Activated T-cell treated with anti-CD3 and anti-CD28 coated beads for 48 hours (primary cell): ENCODE measurements at places on chromosomes 7 and 10.

DNA sequence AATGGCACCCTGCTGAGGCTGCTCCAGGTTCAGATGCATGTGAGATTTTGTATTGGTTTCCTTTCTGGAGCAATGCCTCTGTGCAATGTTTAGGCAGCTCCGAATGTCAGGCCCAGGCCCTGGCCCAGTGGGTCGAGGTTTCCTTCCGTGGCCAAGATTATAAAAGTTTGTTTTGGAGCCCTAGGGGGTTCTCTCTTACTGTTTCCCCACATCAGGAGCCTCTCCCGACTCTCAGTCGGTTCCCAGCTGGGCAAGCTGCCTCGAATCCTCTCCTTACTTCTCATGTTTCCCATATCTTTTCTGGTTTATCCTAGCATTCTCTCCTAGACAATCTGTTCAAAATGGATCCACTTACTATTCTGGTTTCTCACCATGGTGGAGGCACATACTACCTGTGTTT lies 11.0 kb downstream of the TMEM140 start:
- no peak for DNase-seq

- DNase-seq = no peak
Measured at GRCh38 chr7:113414401-113415035, 296.2 kb upstream of the SMIM30 start.

GRCh38 chr7:122136639-122137245 lies 7.3 kb downstream of the AASS start:
- no peak for DNase-seq

GRCh38 chr7:159065852-159066480 lies 78.7 kb downstream of the VIPR2 start:
- DNase-seq = no peak

DNA sequence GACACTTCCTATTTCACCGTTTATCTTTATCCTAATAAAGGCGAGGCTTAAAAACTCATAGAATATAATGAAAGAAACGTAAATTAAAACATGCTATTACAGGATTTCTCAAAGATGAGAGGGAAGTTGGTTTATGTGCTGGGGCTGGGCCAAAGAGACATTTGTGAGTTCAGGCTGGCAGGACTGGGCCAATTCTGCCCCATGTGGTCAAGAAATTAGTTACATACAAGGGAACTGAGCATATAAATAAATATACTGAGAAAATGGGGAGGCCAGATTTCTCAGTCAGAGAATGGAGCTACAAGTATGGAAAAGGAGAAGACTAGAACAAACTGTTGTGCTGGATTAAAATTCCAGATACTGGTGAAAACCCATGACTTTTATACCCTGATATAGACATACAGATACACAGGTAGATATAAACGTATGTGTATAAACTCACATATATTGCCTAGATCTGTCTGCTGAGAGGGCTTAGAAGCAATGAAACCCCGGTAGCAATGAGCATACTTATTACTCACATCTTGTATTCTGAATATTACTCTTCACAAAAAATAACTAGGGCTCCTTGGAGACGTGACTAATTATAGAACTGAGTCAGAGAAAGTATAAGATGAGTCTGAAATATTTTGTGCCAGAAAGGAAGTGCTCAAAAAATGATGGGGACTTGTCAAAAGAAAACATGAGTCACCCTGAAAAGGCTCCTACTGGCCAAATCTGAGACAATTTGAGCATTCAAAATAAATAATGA lies 155.7 kb upstream of the FGFR2 start:
- no peak for DNase-seq

GRCh38 chr7:108266491-108266890 lies 136.3 kb upstream of the LAMB4 start:
- DNase-seq = no peak

DNA sequence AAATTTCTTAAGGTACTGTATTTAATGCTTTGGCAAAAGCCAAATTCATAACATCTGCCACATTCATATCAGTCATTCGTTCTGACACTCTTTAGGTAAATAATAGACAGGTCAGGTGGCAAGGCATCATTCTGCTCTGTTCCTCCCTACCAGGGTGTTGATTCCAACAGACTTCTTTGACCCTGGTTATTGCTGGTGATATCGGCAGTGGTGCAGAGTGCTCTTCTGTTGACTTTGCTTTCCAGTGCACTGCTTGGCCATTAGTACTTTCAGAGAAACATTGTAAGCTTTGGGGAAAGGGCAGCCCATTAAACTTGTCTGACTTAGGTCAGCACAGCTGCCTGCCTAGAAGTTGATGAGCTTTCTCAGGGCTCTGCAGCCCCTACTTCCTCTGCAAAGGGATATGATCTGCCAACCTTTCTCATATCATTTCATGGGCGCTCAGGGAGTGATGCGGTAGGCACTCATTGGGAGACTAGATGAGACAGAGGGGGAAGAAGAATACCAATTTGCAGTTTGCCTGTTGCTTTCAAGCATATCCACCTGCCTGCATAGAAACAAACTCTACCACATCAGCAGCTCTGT lies 139.3 kb downstream of the LRRC4 start:
- no peak for DNase-seq

- no peak for DNase-seq
Measured at GRCh38 chr10:1299041-1299726, 243.0 kb downstream of the WDR37 start.
